WTC11 (cell line): ENCODE measurements at places on chromosomes 2 and 18.

GRCh38 chr2:37527361-37527760 lies 144.1 kb downstream of the CDC42EP3 start:
- DNase-seq = no peak

DNA sequence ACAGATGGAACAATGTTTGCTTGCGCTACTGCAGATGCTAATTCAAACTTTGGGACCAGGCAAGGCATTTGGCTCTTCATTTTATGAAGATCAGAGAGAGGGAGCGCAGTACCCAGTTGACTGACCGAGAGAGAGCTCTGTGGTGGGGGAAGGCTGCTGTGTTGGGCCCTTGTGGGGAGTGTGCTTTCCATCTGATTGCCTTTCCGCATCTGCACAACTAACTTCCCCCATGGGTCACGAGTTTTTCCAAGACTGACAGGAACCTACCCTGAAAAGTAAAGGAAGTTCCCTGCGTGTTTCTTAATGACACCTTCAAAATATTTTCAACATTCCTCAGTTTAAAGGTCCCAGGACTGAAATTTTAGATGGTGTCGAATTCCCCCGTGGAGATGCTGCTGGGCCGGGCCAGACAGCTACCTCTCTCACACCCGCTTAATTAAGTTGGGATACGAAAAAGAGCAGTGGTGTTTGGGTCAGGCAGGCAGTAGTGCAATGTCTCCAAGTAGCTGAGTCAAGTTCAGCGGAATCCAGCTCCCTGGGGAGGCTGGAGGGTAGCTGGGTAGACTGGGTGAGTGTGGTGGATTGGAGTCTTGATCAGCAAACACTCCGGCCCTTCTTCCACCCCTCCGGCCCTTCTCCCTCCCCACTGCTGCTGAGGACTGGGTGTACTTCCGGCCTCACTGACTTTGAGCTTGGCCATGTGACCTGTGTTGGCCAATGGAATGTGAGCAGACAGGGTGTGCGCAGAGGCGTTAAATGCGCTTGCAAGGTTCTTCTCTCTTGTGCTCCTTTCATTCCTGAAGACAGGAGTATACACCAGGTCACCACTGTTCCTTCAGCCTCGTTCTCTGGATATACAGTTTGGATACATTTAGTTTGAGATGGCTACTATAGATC lies 2.3 kb upstream of the ARHGAP25 start:
- DNase-seq = no peak

DNA sequence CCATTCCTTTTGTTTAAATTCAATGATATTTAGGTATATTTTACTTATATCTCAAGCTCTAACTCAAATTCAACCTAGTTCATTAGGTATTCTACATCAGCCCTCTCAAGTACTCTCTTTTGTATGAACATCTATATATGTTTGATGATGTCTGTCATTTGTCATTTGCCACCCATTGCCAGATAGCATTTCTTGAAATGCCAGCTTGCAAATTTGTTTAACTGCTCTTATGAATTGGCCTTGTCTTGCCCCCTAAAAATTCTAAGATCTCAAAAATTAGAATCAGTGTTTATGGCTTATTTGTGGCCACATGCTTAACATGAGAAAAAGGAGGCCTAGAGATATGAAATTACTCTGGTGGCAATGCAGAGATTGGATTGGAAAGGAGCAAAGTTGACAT lies 1140.3 kb upstream of the DDX18 start:
- DNase-seq = no peak

- no peak for DNase-seq
Measured at GRCh38 chr2:33108483-33109443, 162.0 kb downstream of the LTBP1 start.

DNA sequence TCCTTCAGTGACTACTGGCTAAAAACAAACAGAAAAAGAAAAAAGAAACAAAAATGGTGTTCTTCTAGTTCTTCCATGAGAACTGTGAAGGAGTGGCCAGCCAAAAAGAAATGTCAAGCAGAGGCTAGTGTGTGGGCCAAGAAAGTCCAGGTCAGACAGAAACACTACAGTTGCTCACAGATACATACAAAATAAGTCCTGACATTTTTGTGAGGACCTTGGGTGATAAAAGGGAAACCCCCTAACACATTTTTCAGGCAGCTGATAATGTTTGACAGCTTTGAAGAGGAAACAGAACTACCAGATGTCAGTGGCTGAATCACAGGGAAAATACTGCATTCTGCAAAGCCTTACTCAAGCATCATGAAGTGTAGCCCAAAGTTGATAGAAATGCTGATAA lies 28.1 kb downstream of the ARHGAP25 start:
- no peak for DNase-seq

GRCh38 chr2:27901234-27901633 lies 10.7 kb downstream of the BABAM2 start:
- no peak for DNase-seq

DNA sequence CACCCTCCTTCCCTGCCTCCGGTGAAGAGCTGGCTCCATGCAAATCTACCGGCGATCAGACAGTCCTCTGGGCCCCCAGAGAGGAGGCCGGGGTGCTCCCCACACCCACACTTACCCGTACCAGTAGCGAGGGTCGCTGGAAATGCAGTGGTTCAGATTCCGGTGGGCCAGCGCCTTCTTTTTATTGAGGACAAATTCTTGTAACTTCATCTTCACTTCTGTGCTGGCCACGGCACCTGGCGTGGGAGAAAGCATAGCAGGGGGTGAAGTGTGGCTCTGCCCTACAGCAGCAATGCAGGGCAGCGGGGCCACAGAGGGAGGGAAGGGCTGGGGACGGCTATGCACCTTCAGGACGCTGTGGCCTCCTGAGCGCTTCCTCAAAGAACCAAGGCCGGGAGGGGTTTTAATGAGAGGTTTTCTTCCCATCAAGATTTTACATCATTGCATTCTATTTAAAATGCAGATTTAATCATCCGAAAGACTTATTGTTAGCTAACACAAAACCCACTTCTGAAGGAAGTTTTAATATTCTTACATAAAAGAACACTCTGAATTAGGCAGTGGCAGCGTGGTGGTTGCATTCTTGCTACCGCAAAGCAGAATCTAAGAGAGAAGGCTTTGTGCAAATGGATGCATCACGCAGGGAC lies 237.0 kb downstream of the HDAC4 start:
- peak; percentile 5 for DNase-seq

DNA sequence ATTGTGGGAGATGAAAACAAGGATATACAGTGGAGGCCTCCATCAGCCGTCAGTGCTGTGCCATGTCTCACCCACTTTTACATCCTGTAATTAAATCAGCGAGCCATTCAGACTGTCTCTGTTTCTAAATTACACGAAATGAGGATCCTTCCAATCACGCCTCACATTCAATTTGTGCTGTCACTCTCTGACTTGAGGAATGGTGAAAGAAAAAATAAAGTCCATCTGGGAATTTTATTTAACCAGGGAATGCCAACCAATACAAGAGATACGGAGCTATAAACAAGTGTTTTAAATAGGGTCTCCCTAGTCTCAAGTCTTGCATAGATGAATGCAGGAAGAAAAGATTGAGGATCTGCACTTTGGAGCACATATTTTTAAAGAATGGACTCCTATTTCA lies 72.8 kb downstream of the CMPK2 start:
- DNase-seq = no peak

- DNase-seq = no peak
Measured at GRCh38 chr2:160479269-160479668, 14.3 kb downstream of the RBMS1 start.

DNA sequence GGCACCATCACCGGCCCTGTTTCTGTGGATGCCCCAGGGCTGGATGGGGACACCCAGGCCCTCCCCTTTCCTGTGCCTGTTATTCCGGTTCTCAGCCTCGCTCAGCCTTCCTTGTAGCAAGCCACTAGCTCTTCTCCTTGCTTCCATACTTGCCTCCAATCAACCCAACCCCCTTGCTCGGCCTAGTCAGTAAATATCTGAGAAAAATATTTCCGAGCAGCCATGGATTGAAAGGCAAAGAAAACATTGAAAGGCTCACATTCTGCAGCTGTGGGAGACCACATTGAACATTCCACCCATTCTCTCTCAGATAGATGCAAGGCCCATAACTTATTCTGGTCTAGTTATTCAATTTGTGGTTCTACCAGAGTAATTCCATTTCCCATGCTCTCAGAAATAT lies 114.9 kb downstream of the SPP2 start:
- no peak for DNase-seq

DNA sequence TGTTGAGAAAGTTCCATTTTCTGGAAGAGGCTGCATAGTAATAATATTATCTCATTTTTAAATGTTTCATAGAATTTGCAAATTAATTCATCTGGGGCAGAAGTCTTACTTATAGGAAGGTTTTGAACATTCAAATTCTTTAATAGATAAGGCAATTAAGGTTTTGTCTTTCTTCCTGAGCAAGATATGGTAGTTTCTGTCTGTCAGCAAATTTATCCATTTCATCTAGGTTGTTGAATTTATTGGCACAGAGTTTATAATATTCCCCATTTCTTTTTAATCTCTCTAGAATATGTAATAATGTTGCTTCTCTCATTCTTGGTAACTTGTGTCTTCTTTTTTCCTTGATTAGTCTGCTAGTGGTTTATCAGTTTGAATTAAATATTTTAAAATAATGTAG lies 90.2 kb upstream of the EPB41L5 start:
- no peak for DNase-seq

GRCh38 chr2:11123856-11124759 lies 31.2 kb upstream of the SLC66A3 start:
- peak; percentile 90 for DNase-seq

GRCh38 chr2:99977966-99978365 lies 164.4 kb downstream of the AFF3 start:
- no peak for DNase-seq

DNA sequence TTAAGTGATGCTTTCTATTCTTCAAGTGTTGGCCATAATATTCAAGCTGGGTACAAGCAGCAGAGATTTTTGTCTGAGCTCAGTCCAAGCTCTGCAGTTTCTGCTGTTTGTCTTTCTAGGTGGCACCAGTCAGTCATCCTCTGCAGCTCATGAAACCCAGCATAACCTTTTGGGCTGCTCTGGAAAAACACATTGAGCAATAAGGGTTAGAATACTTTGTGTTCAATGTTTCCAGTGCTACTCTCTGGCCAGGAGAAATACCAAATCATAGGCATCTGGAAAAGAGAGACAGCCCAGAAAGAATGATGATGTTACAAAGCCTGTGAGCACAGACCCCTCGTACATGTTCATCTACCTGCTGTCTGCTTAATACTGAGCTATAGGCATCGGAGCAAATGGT lies 19.5 kb upstream of the WIPF1 start:
- no peak for DNase-seq

DNA sequence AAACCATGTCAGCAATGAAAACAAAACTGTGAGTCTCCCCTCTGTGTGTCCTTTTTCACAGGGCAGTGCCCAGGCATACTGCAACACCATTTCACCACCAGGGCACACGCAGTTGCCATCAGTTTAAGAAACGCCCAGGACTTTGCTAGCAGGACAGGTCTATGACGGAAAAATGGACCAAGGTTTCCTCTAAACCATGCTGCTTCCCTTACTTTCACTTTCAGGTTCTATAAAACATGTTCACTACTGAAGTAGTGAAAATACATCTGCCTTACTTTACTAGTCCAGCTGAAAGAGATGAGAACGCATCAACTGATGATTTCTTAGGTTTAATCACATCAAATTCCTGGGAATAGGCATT lies 110.5 kb downstream of the TCF4 start:
- DNase-seq = no peak
